ENCODE measurements at places on chromosomes 6 and 20.

- no peak for DNase-seq
These were observed 6.3 kb downstream of the ADGRG6 start for GRCh38 chr6:142307963-142308748.

DNA sequence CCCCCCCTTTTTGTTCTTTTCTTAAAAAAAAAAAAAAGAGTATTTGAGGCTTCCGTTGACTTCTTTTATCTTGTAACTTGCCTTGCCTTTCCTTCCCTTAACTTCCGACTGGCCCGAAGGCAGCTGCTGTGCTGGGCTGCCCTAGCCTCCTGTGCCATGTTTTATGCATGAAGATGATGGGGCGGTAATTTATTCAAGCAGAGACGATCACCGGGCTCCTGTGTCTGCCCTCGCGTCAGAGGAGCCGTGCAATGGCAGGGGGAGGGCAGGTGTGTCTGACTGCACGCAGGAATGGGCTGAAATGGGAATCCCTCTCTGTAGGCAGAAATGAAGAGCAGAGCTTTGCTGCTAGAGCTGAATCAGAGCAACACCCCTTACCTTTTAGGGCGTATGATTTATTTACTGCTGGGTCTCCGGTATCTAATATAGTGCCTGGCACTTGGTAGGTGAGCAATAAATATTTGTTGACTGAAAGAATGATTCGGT is 106.3 kb upstream of the RIPOR2 start:
- no peak for DNase-seq

DNA sequence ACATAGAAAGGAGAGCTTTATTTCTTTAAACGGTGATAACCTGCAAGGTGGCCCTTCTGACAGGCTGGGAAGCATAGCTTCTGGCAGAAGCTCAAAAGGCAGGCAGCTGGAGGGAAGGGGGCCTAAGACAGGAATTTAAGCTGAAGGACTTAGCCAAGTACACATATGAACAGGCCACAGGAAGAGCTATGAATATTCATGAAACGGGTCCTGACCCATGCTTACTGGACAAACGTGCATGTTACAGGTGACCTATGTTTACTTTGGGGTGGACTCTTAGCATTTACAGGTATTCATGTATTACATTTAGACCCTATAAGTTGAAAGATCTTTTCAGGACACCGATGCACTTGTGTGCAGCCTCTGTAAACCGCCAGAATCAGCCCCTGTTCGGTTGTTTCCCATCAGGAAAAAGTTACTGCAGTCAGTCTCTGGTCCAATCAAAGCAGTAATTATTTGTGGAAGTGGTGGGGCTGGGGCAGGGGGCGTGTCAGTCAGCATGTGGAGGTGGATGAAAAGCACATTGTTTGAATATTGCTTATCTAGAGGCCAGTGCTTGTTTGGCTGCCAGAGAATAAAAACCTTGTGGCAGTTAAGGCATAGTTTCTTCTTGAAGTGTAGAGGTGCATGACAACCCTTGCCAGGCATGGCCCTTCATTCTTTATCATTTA is 2.9 kb upstream of the GZF1 start:
- DNase-seq = no peak

DNA sequence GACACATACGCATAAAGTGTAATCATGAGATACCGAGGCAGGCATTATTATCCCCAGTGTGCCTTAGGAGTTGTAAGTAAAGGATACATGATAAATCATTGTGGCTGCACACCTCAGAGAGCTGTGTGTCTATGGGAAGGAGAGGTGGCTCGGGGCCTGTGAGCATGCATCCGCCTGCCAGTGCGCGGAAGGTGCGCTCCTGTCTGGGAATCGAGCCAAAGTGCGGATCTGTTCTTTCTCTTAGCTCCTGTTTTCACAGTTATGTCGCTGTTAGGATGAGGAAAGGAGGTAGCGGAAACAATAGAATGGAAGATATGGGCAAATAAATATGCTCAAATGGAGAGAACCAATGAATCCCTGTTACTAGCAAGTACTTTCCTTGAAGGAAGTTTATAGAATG is 98.0 kb downstream of the ANKRD6 start:
- DNase-seq = no peak

- DNase-seq = no peak
These were observed 256.5 kb upstream of the RREB1 start for GRCh38 chr6:6851059-6851948.

DNA sequence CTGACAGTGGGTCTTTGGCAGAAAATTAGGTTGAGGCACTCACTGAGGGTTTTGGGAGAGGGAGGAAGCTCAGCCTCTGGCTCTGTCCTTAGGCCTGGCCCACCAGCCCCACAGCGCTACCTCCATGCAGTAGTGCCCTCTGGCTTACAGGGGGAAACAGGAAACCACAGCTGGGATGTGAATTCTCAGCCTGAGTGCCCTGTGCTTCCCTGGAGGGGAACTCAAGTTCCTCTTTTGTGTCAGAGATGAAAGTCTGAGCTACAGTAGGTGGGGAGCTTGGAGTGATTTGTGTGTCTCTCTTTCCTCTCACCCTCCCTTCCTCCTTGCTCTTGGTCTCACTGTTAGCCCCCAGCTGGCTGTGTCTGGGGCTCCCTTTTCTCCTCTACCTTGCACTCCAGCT is 48.2 kb upstream of the BLCAP start:
- DNase-seq = no peak

DNA sequence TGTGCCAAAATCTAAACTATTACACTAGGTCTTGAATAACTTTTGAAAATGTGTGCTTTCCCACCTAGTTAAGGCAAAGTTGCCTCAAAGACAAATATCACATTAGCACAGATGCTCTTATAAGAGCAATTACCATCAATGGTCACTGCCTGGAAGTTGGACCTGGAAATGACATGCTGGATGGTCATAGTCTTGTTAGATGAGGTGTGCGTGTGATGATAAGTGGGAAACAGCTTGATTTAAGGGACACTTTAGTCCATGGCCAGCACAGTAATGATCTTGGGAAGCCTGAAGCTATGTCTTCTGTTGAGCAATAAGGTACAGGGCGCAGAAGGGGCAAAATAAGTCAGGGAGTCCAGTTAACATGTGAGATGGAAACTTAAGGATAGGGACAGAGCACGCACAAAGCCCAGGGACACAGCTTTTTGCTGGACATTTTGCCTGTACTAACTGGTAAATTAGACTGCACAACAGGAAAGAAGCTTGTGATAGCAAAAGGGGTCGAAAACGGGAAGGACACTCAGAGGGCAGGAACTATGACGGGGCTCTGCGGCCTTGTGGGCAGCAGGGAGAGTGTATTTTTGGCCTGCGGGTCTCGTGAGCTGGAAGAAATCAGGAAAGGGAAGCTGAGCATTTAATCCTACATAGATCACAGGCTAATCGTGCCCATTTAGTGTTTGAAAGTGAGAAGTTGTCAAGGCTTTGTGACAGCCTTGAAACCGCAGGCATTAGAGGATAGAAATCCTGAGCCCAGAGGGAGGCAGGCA is 66.7 kb upstream of the BMP2 start:
- no peak for DNase-seq

DNA sequence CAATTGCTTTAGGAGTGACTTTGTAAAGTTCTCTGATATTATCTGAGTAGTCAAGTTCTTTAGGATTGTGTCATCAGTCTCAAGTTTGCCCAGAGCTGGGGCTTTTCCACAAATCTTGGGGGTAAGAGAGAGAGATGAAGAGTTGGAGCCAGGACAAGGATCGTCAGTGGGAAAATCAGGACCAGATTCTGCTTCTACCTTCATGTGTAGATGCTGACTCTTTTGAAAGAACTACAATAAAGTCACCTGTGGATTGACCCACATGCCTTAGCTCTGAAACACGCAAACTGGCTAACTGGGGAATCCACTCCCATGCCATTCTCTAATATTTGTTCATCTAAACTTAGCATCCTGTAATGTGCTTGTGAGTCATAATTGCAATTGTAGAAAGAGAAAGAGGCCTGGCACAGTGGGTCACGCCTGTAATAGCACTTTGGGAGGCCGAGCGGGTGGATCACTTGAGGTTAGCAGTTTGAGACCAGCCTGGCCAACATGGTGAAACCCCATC is 15.6 kb upstream of the BICRAL start:
- no peak for DNase-seq

DNA sequence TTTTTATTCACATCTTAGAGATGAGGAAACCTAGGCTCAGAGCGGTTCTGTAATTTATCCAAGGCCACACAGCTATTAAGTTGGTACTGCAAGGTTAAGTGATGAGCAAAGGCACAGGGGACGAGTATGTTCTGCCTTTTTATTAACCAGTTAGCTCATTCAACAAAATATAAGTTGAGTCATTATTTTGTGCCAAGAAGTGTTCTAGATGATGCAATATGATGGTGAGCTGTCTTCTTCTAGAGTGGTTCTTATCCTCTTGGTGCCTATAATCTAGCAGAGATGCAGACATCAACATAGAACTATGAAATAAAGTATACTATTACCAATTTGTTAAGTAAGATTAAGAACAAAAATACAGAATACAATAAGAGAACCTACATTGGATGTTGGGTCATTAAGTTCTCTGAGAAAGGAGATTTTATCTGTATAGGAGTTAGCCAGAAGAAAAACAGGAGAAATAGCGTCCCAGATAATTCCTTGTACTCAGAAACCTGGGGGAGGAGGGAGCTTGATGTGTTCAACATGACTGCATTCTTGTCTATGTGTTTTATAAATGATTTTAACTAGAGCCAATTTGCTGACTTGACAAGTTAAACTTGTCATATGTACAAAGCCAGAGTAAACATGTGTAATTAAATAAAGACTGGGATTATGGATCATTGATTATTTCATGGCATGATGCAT is 122.3 kb downstream of the TBXT start:
- no peak for DNase-seq

GRCh38 chr6:106256201-106256968 is 69.2 kb downstream of the ATG5 start:
- DNase-seq = no peak

DNA sequence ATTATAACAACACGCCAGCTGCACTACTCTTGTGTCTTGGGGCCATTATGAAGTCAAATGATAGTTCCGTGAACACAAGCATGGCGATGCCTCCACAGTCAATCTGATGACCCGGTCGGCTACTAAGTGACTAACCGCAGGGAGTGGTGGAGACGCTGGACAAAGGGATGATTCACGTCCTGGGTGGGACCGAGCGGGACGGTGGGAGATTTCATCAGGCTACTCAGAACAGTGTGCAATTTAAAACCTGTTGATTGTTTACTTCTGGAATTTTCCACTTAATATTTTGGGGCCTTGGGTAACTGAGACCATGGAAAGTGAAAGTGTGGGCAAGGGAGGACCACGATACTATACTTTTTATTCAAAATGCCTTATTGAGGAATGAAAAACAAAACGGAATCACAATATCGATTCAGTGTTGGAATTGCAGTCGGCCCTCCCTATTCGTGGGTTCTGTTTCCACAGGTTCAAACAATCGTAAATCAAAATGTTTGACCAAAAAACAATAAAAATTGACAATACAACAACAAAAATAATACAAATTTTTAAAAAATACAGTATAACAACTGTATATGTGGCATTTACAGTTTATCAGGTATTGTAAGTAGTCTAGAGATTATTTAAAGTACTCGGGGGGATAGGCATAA is 66.5 kb downstream of the MYLK4 start:
- no peak for DNase-seq

DNA sequence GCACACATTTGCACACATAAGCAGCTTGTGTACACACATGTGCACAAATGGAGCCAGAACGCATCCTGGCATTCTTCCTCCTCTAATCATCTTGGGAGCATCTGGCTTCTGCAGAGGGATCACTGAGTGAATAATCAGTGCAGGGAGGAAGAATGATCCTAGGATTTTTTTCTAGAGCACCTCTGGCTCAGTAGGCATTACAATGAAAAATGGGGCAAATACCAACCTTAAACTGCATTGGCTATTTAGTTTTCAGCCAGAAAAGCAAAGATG is 205.7 kb upstream of the TCF21 start:
- DNase-seq = no peak

DNA sequence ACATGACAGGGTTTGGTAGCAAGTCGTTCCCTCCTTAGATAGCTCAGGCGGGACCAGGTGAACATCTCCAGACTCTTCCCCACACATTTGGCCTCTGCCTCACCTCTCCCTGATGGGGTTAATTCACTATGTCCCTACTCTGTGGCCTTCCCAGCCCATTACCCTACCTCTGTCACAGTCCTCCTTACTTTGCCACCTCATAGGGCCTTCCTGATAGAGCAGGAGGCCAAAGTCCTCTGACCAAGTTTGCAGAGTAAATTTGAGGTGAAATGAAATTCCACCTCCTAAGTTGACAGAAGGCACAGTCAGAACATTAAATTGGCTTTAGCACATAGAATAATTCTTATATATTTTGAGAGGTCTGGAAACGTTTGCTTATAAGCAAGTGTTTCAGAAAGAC is 53.1 kb upstream of the ARMC2 start:
- no peak for DNase-seq

GRCh38 chr20:31596831-31597480 is 8.1 kb upstream of the ID1 start:
- DNase-seq = no peak

GRCh38 chr20:19560881-19561480 is 197.1 kb upstream of the RIN2 start:
- DNase-seq = no peak

DNA sequence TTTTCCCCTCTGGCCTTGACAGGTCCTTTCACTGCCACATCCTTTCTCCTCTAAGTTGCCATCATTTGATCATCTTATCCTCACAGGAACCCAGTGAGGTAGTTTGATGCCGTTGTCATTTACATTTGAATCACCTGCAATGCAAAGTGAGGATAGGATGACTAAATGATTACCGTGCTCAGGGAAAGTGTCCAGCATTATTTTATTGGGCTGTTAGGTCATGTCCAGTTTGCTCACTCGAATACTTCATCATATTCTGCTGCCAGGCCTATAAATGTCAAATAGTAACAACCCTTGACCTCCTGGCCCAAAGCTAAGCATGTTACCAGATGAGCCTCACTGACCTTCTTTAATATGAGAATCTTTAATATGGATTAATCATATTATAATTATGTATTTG is 1068.7 kb upstream of the FLRT3 start:
- DNase-seq = no peak

- DNase-seq = no peak
These were observed 25.2 kb downstream of the UCKL1 start for GRCh38 chr20:63930971-63931553.

DNA sequence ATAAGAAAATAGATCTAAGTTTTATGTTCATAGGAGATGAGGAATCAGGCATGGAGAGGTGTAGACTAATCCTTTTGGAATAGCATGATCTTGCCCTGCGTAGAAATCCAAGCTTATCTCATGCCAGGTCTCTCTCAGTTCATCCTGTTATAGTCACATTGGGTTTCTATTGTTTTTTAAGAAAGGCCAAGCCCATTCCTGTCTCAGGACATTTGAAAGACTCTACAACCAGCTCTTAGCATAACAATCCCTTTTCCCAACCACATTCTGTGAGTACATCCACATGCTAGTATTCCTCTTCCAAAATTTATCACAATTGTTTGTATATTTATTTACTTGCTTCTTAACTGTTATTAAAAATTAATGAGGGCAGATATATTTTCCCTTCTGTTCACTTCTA is 130.3 kb downstream of the MMUT start:
- DNase-seq = no peak

GRCh38 chr6:119343167-119343566 is 6.4 kb downstream of the MAN1A1 start:
- DNase-seq = no peak

Measured in stimulated activated CD8-positive, alpha-beta memory T cell treated with anti-CD3 and anti-CD28 coated beads, Interleukin-7, amount 100 ng/mL, for 24 hours (primary cell).